ENCODE measurements at places on chromosomes 6 and 20. TPM values are rescaled to one million over a fixed set of nuclear protein-coding genes. Genes with fewer than 3 reads are reported as not detected.

Gene NPEPL1
- total RNA-seq = 31.3 TPM

Gene TBXT
- total RNA-seq = not detected

Gene SLC24A3
- total RNA-seq = 0.87 TPM

DNA sequence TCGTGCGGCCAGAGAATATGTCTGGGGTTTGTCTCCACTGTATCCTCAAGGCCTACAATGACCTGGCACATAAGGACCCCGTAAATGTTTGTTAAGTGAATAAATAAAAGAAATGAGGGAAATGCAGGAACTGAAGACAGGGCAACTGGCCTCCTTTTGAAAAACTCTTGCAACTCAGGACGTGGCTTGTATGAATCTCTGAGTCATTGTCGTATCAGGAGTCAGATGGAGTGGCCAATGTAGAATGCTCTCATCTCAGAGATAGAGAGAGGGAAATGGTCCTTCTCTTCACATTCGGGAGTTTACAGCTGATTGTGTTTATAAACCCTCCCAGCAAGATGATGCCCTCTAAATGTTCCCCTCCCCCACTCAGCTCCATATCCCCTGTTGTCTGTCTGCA, 57.1 kb downstream of the UST start:
- no peak for DNase-seq

DNA sequence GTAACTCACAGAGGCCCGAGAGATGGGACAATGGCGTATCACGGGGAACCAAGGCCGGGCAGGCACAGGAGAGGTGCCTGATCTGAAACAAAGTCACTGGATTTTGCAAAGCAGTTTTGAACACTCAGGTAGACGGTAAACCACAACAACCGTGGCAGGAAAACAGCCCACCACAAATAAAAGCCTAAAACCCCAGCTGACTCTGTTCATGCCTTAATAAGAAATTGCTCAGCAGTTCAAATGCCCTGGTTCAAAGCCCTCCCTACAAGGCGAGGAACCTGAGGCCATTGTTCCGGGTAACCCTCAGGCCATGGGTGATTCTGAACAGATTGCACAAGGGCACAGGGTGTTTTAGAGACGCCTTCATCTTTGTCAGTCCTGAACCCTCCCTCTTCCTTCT, 114.2 kb downstream of the MAP3K7 start:
- DNase-seq = no peak

GRCh38 chr6:1916334-1917070, 306.8 kb downstream of the FOXC1 start:
- DNase-seq = no peak

GRCh38 chr20:57847104-57847503, 137.3 kb upstream of the PMEPA1 start:
- no peak for DNase-seq

DNA sequence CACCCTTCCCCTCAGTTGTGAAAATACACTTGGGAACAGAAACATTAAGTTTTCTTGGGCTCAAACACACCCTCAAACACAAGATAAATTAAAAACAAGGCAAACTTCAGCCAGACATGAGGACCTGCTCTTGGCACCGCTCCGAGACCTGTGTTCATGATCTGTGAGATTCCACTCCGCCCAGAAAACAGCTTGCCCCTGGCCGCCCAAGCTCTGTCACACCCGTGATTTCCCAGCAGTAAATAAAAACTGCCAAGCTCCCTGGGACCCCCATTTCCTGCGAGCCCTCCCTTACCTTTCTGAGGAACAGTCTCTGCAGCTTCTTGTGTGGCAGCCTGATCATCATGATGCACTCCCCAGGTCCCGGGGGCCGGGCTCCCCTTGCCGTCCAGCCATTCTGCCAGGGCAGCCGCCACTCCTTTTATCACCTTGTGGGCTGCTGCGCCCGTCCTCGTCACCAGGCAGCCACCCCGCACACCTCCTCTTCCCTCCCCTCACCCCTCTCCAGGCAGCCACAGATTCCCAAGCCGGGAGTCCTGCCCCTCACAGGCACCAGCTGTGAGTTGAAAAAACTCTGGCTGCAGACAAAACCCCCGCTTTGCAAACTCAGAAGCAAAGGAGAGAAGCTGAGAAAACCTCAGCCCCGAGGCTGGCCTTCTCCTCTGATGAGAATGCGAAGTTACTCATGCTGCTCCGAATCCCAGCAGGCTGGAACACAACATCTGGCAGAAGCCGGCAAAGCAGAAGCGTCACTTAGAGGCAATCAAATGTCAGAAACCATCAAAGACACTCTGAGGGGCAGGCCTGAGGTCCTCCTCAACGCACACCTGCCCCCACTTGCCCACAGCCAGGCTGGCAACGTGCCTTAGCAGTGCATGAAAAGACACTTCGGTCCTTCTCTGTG, 130.4 kb upstream of the RPS6KA2 start:
- DNase-seq = no peak

- DNase-seq = no peak
Observed at GRCh38 chr6:134278000-134278399, 39.9 kb downstream of the SGK1 start.

GRCh38 chr6:16759646-16760515, 1.4 kb downstream of the ATXN1 start:
- DNase-seq = peak; percentile 93

DNA sequence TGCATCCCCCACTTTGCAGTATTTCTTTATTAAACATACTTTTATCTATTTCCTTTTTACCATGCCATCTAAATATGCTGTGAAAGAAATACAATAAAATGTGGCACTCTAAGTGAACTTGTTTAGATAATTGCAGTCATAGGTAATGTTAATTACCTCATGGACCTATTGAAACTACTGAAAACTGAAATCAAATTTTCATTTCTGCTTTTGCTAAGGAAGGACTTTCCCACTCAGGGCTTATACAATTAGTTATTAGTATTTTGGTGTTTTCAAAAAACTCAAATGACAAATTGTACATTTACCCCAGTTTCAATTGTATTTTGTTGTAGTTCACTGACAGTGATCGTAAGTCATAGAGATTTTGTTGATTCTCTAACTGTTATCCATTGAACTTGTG, 88.4 kb downstream of the ID4 start:
- no peak for DNase-seq

DNA sequence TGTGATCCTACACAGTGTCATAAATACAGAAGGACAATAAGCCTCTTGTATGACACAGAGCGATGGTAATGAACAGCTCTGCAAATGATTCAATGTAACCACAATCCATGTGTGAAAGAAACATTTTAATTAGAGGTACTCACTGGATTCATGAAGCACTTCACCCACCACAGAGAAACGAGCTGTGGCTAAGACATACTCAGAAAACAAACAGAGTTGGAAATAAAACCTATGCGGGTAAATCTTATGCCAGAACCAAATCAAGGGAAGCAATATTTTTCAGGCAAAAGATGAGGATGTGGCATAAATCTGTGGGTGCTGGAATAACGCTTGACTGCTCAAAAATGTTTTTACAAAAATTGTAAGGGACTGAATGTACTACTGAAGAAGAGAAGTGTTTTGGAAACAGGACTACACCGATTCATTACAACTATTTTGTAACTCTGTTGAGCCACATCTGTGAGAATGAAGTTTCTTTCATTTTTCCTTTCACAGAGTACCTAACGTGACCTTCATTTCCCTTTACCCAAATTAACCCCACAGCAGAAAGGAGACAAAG, 112.1 kb downstream of the WDR27 start:
- no peak for DNase-seq

DNA sequence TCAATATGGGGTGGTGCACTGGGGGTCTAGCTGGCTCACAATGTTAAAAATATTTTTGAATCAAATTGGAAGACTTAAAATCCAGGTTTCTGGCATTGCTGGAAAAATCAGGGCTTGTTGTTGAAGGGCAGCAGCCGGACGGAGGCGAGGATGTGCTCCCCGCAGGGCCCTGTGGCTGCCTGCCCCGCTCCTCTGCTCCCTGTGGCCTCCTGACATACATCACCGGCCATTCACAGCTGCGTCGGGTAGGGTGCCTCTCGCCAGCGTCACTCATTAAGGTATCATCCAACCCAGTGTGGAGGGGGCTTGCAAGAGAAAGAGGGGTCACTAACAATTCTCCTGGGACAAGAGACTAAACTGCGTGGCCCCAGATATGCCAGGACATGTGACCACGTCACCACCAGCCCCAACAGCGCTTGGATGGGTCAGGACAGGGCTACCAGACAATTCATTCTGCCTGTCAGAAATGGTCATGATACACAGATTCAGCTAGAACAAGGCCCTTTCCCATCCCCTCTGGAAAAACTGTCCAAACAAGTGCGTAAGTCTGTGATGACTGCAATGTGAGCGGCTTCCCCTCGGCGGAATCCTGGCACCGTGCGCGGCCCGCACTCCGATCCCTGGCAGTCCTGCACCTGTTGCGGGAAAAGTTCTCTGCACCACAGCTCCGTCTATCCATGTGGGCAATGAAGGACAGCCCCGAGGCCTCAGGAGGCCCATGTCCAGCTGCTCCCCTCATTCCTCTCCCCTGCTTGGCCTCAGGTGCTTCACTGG, 12.0 kb downstream of the GATA5 start:
- no peak for DNase-seq

GRCh38 chr6:72936766-72937559, 288.3 kb downstream of the KHDC1L start:
- DNase-seq = no peak
